Mesenteric fat pad (tissue), 1 donor: ENCODE measurements at places on chromosomes 4 and X. TPM values are rescaled to one million over a fixed set of nuclear protein-coding genes. Genes with fewer than 3 reads are reported as not detected.

DNA sequence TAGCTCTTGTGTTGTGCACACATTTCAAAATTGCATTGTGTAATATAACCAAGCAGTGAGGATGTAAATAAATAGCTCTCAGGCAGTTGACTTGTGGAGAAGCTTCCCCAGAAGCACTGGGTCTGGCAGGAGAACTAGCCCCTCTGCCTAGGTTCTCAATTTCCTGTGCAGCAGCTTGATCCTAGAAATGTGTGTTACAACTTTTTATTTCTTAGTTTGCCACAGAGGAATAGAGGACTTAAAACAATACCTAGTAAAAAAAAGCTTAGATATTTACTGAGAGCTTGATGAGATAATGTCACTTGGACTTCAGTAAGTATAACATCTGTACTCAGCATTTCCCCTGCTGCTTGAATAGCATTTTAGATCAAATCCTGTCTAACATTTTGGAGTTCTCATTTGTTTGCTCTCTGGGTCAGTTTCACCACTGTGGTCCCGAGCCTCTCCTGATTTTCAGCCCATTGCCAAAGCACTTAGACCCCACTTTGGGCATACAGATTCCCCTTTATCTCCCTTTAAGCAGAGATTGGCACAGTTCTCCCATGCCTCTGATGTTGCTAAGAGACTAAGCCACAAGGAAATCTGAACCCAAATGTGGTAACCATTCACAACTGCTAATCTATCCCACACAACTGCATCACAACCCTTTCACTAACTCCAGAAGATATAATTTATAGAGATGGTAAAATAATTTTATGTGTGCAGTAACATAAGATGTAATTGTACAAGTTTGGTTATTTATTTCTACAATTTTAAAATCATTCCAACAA, 98.2 kb upstream of the NRK start:
- DNase-seq = no peak

DNA sequence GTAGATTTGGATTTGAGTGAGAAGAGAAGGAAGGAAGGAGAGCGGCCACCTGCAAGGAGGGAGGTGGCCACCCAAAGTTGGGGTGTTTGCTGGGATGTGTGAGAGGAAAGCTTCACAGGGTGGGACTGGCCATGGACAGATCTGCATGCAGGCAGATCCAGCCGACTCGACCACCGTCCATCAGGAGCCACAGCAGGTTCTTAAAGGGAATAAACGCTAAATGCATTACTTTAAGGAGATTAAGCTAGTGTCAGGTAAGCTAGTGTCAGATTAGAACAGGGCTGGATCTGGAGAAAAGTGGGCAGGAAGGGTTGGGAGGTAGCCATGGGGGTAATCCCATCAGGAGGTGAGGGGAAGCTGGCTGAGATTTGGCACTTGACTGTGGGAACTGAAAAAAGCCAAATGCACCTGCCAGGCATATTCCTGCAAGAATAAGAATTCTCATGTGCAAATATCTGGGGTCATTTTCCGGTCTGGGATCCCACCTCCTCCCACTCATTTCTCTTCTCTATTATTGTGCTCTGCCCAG, 79.6 kb downstream of the MGST2 start:
- DNase-seq = no peak

HSPA4L gene
- total RNA-seq = 3.2 TPM

DNA sequence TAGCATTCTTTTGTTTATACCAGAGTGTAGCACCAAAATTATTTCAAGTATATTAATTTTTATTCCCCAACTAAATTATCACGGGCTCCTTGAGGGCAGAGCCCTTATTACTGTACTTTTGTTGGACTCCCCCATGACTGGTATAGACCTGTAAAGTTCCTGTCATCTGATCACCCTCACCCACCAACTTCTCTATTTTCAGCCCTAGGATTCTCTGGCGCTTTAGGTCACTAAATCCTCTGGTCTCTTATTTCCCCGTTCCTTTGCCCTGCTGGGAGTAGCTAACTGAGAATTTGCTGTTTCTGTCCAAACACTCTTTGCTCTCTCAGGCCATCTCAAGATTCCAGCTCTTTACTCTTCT, 3.2 kb upstream of the XKRX start:
- DNase-seq = no peak

DNA sequence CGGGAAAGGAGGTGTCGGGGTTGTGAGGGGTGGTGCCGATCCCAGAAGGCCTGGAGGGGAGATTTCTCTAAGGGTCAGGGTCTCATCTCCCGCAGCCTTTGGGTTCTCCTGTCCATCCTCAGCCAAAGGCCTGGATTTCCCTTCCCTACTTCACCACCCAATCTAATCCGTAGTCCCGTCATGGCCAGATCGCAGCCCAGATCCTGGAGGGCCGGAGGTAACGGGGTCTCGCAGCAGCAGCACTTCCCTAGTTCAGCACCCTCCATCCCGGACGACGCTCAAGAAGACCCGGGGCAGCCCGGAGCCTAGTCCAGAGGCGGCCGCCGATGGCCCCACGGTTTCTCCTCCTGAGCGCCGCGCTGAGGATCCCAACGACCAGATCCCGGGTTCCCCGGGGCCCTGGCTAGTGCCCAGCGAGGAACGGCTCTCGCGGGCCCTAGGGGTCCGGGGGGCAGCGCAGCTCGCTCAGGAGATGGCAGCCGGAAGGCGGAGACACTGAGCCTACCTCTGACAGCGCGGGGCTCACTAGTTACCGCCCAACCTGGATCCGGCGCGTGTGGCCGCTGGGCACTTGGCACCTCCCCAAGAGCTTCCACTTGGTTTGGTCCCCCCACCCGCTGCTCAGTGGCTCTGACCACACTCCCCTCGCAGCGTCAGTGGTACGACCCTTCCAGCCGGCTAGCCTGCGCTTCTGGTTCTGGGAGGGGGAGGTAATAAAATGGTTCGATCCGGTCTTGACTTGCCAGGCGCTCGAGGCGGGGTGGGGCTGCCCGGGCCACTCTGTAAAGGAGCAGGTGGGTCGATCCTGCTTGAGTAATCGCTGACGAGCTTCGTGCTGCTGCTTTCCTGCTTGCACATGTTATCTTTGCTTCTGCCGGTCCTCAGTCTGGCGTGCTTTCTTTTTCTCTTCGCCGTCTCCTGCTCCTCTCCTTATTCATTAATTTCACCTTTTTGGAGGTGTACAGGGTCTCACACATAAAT, 3.6 kb downstream of the MAGIX start:
- DNase-seq = no peak

MBNL3 gene
- total RNA-seq = 14.6 TPM

DNA sequence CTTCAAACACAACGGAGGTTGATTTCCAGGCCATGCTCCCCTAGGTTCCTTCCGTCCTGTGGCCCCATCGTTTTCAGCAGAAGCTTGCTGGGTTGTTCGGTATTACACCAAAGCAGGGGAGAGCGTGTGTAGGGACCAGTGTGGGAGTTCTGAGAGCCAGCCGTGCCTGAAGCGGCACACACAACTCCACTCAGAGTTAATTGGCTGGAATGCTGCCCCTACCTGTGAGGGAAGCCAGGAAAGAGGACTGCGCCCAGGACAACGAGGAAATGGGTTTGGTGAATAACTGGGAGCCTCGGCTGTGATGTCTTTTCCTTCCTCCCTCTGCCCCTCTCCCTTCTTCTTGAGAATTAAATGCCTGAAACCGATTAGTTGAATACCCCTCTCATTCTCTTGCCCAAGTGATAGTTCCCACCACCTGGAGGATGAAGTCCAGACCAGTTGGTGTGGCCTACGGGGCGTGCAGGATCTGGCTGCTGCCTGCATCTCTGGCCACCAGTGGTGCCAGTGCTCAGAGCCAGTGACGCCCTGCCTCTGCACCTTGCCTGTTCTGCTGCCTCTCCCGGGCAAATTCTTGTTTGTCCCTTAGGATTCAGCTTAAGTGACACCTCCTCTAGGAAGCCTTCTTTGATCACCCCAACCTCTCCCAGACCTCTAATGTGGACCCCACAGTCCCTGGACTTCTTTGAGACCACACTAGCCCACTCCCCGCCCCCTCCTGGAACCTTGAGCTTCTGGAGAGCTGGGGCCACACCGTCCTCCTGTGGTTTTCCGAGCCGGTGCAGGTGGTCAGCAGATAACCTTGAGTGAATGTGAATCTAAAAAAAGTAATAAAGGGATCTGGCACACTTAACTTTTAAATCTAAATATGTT, 33.6 kb downstream of the TBC1D14 start:
- no peak for DNase-seq

RNF212 gene
- total RNA-seq = 4.2 TPM

VCX2 gene
- not detected for total RNA-seq

GRCh38 chr4:48766131-48766792, 13.8 kb downstream of the FRYL start:
- DNase-seq = no peak

- no peak for DNase-seq
Measured at GRCh38 chr4:118765399-118765798, 70.5 kb downstream of the SEC24D start.

GRCh38 chr4:184514121-184514988, 40.0 kb upstream of the IRF2 start:
- no peak for DNase-seq

GRCh38 chr4:188025476-188025875, 29.9 kb downstream of the ZFP42 start:
- DNase-seq = no peak

CA5B gene
- total RNA-seq = 14.1 TPM

SCML1 gene
- total RNA-seq = 15.4 TPM

- DNase-seq = peak; percentile 76
Measured at GRCh38 chr4:2832309-2832980, 11.2 kb upstream of the ADD1 start.

DNA sequence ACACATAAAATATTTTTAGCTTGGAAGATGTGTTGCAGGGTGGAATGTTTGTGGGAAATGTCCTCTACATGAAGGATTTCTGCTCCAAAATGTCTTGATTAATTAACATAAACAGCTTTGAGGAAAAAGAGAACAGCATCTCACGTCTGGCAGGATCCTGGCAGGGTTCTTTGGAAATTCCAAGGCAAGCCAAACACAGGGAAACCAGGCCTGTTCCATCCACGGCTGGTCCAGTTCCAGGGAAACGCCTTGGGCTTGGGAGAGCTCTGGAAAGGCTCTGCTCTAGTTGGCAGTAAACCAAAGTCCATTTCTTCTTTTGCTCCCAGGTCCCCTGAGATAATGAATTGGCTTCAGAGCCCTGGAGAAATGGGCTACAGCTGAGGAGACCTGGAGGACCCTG, 42.4 kb upstream of the GAB1 start:
- DNase-seq = no peak

ABCD1 gene
- 32.3 TPM for total RNA-seq

GRCh38 chr4:165199722-165200121, 7.6 kb upstream of the KLHL2 start:
- no peak for DNase-seq

ABLIM2 gene
- total RNA-seq = 34.1 TPM

GRCh38 chrX:153925387-153925738, 701 bp downstream of the ARHGAP4 start:
- no peak for DNase-seq

DNA sequence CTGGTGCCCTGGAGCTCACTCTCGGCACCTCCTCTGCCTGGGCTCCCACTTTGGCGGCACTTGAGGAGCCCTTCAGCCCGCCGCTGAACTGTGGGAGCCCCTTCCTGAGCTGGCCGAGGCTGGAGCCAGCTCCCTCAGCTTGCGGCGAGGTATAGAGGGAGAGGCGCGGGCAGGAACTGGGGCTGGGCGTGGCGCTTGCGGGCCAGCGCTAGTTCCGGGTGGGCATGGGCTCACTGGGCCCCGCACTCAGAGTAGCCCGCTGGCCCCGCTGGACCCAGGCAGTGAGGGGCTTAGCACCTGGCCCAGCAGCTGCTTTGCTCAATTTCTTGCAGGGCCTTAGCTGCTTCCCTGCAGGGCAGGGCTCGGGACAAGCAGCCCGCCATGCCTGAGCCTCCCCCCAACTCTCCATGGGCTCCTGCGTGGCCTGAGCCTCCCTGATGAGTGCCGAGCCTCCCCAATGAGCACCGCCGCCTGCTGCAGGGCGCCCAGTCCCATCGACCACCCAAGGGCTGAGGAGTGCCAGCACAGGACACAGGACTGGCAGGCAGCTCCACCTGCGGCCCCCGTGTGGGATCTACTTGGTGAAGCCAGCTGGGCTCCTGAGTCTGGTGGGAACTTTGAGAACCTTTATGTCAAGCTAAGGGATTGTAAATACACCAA, 26.7 kb upstream of the FAM90A26 start:
- peak; percentile 69 for DNase-seq

NCAPG gene
- total RNA-seq = 0.26 TPM

SLITRK4 gene
- 1.5 TPM for total RNA-seq

DNA sequence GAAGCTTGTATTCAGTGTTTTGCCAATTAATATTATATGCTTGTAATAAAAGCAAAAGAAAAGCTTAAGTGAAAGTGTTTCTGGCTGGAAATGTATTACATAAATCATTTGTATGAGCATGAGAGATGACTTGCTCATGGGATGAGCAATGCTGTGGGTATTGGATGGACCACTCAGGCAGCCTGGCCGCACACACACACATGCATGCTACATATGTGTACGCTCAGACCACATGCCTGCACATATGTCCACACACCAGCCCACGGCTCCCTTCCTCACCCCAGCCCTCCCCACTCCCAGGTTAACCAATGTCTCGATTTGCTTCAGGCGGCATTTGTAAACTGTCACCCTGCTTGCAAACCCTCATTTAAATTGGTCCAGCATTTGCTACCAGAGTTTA, 55.9 kb downstream of the CPLX1 start:
- DNase-seq = no peak

TBC1D8B gene
- 6.5 TPM for total RNA-seq

UGT2B15 gene
- total RNA-seq = not detected

- no peak for DNase-seq
Measured at GRCh38 chrX:98432413-98432812, 1548.7 kb downstream of the RPA4 start.

UGT2B10 gene
- not detected for total RNA-seq

LINC00632 gene
- total RNA-seq = 3,113 TPM

DNA sequence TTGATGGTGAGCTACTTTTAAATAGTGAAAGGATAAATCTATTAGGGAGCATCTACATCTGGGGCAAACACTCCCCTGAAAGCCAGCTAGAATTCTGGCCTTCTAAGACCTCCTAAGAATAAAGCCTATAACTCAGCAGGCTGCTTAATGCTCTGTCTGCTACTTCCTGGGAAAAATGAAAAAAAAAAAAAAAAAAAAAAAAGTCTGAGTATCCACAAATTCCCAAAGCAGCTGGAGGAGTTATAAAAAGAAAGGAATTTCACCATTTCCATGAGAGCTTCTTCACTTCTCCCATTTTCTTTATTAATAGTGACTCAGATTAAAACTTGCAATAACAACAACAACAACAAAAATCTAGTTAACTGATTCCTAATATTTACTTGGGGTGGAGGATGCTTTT, 511.2 kb downstream of the INPP4B start:
- no peak for DNase-seq

GPC4 gene
- 9.5 TPM for total RNA-seq

NPY5R gene
- 3.5 TPM for total RNA-seq

- DNase-seq = no peak
Measured at GRCh38 chr4:68299492-68300457, 50.1 kb downstream of the YTHDC1 start.
